ENCODE measurements at places on chromosomes 4 and X.

DNA sequence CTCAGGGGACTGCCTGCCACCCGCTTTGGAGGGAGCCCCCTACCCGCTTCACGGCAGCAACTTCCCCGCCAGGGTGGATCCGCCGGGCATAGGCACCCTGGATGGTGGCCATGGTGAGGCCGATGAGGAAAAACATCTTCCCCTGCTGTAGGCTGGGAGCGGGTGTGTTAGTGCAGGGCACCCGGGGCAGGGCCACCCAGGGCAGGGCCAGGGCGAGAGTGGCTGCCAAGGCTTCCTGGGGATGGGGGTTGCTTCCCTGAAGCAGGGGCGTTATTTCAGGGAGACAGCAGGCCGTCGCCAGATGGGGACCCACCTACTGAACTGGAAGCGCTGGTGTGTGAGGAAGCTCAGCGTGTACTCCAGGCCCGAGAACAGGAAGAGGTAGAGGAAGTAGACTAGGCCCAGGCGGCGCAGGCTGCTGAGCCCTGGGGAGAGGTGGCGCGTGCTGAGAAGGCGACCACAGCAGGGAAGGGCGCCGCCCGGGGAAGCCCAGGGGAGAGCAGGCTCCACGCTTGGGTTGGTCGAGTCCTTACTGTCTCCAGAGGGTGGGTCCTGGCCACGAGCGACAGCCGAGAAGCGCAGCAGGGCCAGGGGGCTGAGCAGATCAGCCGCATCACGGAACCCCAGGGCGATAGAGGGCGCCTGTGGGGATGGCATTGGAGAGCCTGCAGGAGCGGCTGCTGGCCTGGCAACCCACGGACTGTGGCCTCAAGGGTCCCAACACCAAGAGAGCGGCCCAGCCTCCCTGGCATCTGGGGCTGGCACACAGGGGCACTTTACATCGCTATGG, 31.5 kb downstream of the NOP14 start:
- DNase-seq: no peak

GRCh38 chrX:13750204-13750603, 15.7 kb downstream of the OFD1 start:
- no peak for DNase-seq

DNA sequence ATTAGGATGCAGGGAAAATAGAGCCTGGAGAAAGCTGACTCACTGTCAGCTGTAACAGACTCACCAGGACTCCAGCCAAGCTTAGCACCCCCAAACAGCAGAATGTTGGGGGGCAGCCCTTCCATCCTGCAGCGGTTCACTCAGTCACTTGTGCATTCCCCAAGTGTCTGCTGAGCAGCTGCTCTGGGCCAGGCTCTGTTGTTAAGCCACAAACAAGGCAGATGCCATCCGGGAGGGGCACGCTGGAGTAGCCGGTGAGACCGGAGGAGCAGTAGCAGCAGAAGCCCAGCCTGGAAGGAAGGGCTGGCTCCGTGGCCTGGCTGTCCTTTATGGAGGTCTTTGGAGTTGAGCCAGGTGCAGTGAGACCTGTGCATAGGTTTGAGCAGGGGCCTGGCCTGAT, 22.0 kb downstream of the CCNQ start:
- no peak for DNase-seq

- DNase-seq: no peak
These were observed 45.5 kb upstream of the CYP2U1 start for GRCh38 chr4:107885865-107886264.

DNA sequence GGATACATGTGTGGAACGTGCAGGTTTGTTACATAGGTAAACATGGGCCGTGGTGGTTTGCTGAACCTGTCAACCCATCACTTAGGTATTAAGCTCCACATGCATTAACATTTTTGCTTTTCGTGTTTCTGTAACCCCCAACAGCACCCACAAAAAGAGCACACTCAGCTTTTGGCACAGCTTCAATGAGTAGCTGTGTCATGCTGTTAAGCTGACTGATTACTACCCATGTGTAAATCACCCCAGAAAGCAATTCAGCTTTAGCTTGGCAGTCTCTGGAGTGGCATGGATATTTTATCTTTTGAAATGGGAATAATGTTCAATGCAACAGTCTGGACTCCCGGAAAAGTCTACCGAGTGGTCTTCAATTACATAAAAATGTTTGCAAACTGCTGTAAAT, 734.3 kb downstream of the STIM2 start:
- no peak for DNase-seq

GRCh38 chrX:72685810-72686456, 28.2 kb downstream of the PHKA1 start:
- DNase-seq: no peak

DNA sequence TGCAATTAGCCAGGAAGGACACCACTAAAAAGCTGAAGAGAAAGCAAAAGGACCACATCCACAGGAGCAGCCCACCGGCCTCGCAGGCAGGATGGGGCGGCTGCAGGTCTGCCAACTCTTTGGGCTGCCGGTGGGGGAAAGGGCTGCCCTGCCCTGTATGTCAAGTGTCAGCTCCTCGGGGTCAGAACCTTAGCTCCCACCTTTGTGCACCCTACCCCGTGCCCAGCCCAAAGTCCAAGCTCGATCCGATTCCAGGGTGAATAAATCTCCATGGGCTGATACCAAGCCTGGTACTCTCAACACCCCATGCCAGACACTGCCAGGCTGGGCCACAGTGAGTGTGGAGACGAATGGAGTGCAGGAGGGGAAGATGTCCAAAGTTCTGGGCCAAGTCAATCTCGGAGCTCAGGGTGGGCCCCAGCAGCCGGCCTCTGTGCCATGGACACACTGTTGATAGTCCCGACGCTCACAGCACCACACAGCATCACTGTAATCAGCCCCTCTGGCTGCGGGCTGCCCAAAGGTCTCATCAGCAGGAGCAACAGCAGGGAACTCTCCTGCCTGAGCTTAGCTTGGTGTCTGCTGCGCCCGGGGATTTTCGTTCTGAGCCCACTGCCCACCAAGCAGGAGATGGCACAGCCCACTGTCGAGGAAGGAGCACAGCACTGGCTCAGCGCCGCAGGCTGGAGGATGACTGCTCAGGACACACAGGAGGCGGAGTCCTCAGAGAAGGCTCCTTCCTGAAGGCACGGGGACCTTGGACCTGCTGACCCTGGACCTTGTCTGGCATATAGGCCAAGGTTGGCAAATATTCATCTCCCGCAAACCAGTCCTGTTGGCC, 84.4 kb downstream of the JAKMIP1 start:
- no peak for DNase-seq

DNA sequence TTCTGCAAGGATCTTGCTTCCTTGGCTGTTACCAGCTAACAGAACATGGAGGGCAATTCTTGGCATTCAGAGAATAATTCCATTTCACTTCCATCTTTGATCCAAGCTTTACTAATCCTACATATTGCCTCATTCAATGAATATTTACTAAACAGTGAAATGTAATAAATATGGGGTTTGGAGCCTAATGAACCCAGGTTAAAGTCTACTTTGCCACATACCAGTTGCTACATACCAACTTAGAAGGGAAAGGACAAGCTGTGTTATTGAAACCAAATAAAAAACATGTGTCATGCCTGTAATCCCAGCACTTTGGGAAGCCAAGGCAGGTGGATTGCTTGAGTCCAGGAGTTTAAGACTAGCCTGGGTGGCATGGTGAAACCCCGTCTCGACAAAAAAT, 265.6 kb downstream of the KLHL13 start:
- no peak for DNase-seq

- peak; percentile 6 for DNase-seq
These were observed 2.9 kb downstream of the ARHGAP4 start for GRCh38 chrX:153922932-153923857.

DNA sequence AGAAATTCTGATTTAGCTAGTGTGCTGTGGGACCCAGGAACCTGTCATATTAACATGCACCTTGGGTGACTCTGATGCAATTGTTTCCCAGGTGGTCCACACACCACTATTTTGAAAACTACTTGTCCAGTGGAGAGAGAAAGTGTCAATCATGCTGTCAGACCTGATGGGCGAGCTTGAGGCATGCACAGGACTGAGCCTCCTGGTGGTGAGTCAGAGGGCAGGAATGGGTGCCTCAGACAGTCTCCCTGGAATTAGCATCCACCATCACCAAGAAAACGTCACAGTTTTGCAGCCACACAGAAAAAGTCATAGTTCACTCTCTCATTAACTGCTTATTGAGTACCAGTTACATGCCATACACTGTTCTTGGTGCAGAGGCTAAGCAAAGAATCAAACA, 181.8 kb upstream of the MAOA start:
- no peak for DNase-seq

DNA sequence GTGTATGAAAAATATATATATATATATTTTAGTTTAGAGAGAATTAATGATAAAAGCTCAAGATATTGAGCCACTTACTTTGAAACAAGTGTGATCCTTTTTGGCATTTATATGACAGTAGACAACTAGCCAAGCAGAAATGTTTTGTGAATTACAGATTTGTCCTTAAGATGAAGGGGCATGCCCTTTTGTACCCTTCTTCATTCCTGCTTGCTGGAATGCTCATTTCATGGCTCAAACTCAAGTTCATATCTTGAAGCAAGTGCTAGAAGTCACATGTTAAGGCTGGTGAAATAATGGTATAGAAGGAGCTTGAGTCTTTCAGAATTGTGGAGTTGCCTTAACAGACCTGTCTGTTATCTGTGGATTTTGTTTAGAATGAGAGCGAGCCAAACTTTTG, 203.0 kb downstream of the BMPR1B start:
- DNase-seq: no peak

DNA sequence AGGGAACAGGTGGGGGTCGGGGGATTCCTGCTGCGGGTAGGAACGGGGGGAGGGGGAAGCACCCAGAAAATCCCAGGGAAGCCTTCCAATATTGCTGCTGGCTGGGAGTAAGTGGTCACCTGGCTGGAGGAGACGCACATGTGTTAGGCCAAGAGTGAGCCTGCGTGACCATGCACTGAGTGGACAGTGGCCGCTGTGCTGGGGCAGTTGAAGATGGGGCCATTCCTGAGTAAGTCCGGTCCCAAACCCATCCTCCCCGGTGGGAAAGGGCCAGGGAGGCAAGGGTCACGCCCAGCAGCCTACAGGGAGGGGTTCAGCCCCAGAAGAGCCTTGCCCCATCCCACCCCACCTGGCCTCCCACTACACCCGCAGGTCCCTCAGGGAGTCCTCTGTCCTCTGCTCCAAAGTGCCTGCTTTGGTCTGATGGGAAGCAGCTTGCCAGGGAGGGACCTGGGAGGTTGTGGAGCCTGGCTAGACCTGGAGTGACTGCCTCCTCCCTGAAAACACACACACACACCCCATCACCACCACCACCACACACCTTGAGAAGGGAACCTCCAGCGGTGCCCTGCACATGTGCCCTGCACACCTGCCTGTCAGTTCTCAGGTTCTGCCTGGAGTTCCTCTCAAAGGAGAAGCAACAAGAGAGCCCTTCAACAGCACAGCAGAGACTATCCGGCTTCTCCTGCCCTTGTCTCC, 6.1 kb downstream of the L1CAM start:
- DNase-seq: no peak

DNA sequence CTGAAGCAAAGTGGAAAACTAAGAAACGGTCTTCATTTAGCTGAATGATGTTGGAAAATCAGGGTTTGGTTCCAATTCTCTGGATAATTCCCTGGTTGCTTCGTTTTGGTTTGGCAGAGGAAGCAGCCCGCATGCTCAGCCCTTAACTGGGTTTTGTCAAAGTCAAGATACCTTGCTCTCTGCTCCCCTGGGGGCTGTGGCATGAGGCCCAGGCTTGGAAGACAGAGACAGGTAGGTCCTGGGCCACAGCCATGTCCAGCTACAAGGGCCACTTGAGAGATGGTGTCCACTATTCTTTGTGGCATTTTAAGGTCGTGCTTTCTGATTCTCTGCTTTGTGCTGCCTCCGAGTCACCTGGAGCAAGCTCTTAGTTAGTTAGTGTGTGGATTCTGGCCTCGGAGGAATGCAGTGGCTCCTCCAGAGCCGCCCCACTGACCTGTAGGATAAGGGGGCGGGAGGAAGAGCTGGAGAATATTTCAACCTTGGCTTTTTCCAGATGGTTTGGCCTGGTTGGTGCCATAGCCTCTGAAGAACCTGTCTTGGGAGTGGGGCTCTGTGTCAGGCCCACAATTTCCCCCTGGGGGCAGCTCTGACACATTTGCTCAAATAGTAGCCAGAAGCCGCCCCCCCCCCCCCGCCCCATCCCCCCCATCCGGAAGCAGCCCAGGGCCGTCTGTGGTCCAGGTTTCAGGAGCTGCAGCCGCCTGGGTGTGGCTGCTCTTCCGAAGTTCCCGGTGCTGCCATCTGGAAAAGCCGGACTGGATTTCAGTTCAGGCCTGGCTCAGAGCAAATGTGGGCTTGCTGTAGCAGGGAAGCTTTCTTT, 147.1 kb downstream of the NHS start:
- no peak for DNase-seq

GRCh38 chr4:85708468-85708867, 233.5 kb downstream of the ARHGAP24 start:
- no peak for DNase-seq

DNA sequence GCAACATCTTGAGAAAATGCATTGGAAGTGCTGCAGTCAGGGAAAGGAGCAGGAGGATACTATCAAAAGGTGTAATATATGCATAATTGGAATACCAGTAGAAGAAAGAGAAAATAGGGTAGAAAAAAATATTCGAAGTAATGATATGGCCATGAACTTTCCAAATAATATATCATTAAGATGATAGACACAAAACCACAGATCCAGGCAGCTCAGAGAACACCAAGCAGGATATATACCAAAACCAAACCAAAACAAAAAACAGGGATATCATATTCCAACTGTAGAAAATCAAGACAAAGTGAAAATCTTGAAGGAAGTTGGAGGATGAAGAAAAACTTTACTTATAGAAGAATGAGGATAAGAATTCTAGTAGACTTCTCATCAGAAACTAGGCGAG, 9.7 kb upstream of the POLA1 start:
- DNase-seq: no peak

DNA sequence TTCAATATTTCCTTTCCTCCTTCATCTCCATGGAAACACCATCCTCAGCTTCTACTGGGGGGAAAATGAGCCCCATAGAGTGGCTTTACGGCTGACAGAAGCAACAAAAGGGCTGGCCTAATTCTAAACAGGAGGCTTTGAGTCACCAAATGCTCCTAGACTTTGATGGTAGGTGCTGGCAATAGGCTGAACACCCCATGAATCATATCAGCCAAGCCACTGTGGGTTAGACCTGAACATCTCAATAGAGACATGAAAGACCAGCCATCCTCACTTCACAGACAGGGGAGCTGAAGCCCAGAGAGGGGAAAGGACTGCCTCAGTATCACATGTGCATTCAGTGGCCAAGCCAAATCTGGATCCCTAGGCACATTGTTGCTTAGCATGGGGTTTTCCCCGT, 107.6 kb downstream of the AMER1 start:
- DNase-seq: no peak

DNA sequence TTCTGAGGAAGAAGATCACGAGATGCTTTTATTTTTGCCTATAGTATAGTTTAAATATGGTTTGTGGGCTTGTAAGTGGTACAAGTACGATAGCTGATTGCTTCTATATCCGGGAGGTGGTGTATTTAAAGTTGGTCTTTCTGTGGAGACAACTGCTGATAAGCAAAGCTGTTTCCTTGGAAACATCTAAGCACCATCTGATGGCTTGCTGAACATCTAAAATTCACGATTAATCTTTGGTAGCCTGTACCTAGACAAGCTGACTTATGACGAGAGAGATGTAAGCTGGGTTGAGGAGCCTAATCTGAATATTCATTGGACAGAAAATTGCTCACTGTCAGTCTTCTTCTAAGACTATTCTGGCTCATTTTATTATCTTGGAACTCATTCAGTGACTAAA, 74.6 kb upstream of the NWD2 start:
- DNase-seq: no peak

GRCh38 chrX:125131164-125131563, 188.5 kb upstream of the TEX13C start:
- no peak for DNase-seq
